ENCODE measurements at places on chromosomes 7 and 10. TPM values are rescaled to one million over a fixed set of nuclear protein-coding genes. Genes with fewer than 3 reads are reported as not detected.

Gene PSAP
- total RNA-seq, result 424 TPM

Gene DPY19L1
- total RNA-seq, result 72.8 TPM

Gene GNG11
- total RNA-seq, result 48.1 TPM

Gene PALD1
- 10.2 TPM for total RNA-seq

Gene ANKRD2
- total RNA-seq, result 0.69 TPM

Gene PLXDC2
- total RNA-seq, result 72.7 TPM

Gene MYOZ1
- 11.5 TPM for total RNA-seq

DNA sequence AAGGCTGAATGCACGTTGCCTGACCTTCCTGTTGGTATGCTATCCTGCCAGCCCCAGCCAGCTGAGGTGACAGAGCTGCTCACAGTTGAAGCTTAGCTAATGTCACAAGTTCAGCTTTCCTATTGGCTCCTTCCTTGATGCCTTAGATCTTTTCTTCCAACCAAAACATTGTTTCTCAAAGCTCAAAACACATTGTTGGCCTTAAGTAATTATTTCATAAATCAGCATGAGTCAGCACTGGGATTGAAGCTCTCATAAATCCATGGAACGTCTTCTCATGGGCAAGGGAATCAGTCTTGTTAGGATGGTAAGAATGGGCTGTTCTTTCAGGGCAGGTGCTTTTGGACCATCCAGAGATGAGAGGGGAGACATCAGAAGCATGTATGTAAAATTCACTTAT, 128.1 kb upstream of the SAMD8 start:
- DNase-seq, result no peak

DNA sequence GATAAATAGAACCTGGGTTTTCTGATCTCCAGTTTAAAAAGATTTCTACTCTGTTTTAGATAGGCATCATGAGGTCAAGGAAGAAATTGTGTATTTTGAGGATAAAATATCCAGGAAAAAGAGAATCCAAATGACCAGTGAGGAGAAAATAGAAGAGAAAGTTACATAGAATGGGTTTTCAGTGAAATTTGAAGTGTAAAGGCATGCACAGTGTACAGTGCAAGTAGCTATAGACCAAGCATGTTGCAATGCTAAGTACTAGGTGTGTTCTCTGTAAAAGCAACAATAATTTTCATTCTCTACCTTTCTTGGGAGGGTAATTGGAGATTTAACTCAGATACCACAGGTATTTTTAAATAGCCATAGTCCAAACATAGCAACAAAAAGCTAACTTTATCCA, 22.6 kb downstream of the CDK1 start:
- DNase-seq, result no peak

DNA sequence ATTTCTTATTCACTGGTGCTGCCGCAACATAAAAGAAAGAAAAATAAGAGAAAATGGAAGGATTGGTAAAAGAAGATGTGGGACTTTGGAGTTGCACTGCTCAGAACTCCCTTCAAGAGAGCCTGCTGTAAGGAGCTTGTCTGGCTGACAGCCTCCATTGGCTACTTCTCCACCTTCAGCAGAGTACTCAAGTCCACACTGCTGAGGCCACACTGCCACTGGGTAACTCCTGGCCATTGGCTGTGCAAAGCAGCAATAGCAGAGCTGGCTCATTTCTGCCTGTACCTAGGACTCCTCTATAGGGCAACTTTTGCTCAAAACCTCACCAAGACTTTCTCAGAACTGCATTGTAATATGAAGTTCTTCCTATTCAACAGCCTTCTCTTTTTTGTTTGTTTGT, 38.7 kb upstream of the PCLO start:
- DNase-seq, result no peak

GRCh38 chr7:40182452-40182851, 47.6 kb downstream of the SUGCT start:
- no peak for DNase-seq

GRCh38 chr7:19747740-19748339, 25.6 kb downstream of the TMEM196 start:
- DNase-seq, result peak; percentile 25

GRCh38 chr7:152911922-152912321, 152.4 kb downstream of the ACTR3B start:
- no peak for DNase-seq

DNA sequence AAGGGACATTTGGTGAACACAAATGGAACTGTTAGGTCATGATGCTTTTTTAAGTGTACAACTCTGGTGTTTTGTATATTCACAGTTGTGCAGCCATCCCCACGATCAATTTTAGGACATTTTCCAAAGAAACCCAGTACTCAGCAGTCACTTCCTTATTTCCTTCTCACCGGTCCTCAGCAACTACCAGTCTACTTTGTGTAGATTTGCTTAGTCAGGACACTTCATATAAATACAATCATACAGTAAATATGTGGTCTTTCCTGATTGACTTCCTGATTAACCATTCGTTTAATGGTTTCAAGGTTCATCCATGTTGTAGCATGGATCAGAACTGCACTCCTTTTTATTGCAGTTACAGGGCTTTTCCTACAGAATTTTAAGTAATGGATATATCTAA, 14.4 kb downstream of the SGPL1 start:
- no peak for DNase-seq

GRCh38 chr7:40572810-40573465, 438.1 kb downstream of the SUGCT start:
- DNase-seq, result no peak

- DNase-seq, result no peak
These were observed 37.3 kb downstream of the RTKN2 start for GRCh38 chr10:62231371-62231770.

- no peak for DNase-seq
These were observed 69.8 kb upstream of the INSIG1 start for GRCh38 chr7:155227788-155228458.

DNA sequence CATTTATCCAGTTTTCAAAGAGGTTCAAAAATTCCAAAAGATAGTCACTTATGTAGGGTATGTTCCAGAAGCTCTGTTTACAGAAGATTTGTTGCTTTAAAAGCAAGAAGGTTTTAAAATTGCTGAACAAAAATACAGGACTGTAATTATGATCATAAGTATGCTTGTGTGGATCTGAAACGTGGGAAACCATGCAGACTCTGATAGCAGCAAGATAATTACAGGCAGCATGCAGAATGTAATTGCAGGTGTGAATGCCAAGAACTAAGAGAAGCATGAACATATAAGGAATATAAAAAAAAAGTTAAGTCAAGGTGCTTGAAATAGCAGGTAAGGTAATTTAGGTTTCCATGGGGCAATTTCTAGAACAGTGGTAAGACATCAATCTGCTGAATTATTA, 405.7 kb downstream of the ARL4A start:
- DNase-seq, result no peak

Measured in urinary bladder (tissue), 4 donors.